NCI-H187 (cell line): ENCODE measurements at places on chromosomes 1 and 21.

DNA sequence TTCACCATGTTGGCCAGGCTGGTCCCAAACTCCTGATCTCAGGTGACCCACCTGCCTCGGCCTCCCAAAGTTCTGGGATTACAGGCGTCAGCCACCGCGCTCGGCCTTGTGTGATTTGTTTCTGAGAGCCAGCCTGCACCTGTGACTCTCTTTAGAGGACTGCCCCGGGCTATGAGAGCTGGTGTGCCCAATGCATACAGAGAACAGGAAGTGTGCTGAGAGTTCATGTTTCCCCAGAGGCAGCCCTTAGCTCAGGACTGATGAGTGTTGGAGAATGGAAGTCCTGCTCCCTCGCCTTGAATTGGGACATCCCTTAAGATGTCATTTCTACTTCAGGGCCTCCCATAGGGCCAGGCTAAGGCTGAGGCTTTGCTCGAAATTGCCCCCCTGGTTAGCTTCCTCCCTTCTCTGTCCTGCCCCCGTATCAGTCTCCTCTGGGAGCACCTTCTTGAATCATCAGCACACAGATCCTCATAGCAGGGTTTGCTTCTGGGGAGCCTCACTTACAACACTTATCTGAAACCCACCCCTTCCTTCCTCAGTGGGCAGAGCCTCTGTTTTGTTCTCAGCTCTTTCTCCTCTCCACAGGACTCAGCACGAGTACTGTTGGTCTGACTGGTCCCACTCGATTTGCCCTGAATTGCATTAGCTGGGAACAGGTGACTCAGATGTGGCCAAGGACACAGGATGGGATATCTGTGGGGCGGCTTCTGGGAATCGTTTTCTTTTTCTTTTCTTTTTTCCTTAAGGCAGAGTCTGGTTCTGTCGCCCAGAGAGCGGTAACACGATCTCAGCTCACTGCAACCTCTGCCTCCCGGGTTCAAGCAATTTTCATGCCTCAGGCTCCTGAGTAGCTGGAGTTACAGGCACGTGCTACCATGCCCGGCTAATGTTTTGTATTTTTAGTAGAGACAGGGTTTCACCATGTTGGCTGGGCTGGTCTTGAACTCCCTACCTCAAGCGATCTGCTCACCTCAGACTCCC is 80.1 kb downstream of the UBIAD1 start:
- no peak for DNase-seq

GRCh38 chr1:115951560-115951959 is 24.8 kb upstream of the SLC22A15 start:
- no peak for DNase-seq

- no peak for DNase-seq
Observed at GRCh38 chr1:151846062-151846568, 6.5 kb upstream of the C2CD4D start.

DNA sequence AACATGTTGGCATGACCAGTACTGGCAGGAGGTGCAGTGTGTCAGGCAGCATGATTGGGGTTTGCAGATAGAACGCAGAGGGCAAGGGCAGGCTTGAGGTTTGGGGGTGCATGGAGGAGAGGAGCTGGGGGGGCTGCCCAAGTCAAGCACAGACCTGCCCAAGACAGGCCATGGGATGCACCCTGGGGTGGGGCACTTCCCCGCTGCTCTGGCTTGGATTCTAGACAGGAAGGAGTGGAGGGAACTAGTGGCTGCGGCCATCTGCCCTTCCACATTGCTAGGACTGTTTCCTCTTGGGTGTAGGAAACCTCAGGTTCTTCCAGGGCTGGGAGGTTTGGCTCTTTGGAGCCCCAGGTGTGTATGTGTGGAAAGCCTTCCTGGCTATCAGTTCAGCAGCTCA is 3.0 kb downstream of the PDXK start:
- no peak for DNase-seq

- no peak for DNase-seq
Observed at GRCh38 chr1:58815686-58816071, 31.8 kb upstream of the JUN start.

GRCh38 chr1:227223171-227223806 is 95.0 kb downstream of the CDC42BPA start:
- DNase-seq: no peak

GRCh38 chr1:213942061-213942460 is 45.7 kb upstream of the PROX1 start:
- no peak for DNase-seq

GRCh38 chr1:171550050-171550449 is 64.7 kb downstream of the PRRC2C start:
- DNase-seq: no peak

- no peak for DNase-seq
Observed at GRCh38 chr1:160868141-160868540, 5.5 kb upstream of the CD244 start.

DNA sequence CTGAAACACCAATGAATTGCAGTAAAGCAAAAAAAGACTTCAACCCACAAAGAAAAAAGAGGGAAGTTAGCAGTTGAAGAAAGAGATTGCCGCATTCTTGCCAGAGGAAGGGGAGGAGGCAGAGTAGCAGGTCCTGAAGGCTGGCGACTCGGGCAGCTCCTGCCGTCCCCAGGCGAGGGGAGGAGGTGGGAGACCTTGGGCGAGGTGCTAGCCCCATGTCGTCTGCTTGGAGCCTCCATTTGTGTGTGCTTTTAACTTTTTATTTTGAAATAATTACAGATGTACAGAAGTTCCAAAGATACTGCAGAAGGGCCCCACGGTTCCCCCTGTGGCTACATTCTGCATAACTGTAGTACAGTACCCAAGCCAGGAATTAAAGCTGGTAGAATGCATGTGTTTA is 6.7 kb downstream of the TRPM2 start:
- no peak for DNase-seq

GRCh38 chr1:64960731-64961130 is 5.6 kb downstream of the JAK1 start:
- DNase-seq: no peak

GRCh38 chr1:66943361-66943969 is 18.7 kb downstream of the MIER1 start:
- DNase-seq: no peak

DNA sequence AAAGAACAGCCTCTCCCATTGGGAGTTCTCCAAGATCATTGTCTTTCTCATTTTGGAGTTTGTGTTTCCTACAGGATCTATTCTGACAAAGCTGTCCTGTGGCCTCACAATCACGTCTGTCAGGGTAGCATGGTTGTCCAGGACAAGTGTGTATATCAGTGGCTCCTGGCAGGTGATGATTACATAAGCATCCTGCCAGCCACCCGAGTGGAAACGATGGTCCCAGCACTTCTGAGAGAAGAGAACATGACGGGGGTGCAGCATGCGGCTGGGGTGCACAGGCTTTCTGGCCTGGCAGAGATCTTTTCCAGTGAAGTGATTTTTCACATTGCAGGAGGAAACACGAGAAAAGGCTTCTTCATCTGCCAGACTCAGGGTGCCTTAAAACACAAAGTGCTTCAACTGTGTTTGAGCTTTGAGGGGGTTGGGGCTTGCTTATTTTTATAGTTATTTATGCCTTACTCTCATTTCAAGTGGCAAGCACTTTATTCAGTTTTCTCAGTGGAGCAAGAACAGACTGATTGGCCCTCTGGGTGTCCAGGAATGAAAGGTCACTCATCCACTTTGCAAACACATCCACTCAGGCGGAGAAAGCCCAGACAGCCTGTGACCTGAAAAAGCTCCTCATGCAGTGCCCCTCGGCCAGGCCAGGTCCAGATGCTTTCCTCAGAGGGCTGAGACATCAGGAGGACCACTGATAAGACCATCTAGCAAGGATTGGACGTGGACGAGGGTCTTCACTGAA is 186.0 kb downstream of the DUSP10 start:
- no peak for DNase-seq

- DNase-seq: no peak
Observed at GRCh38 chr1:40653851-40654537, 11.5 kb downstream of the RIMS3 start.

DNA sequence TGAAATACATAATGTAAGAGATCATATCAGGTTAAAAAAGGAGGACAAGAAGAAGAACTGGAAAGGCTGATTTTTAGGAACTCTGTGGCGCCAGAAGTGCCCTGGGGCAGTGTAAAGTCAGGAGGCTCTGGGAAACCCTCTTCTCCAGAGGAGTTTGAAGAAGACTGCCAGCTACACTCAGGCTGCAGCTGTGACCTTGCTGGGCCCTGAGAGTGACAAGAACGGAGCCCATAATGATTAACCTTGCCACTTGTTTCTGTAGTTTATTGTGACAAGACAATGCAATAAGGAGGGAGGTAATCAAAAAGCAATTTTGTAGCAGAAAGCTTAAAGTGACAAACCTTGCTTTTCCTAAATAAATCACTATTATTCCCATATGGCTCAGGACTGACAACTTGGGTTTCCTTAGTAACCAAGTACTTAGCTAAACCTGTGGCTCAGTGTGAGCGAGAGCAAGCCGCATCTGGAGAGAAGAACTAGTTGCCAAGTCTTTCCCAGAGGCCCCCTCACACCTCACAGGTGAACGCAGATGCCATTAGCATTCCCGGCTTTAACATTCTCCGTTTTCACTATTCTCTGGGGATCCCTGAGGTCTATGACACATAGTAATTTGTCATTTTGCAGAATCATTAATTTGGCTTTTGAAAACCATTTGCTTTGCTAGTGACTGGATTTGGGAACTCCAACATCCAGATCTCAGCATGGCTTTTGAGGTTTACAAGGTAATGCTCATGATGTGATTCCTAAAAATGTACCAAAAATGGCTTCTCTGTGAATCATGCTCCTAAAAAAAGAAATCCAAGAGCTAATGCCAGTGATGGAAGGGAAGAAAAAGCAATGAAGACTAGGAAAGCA is 115.9 kb downstream of the OMA1 start:
- DNase-seq: no peak

- DNase-seq: no peak
Observed at GRCh38 chr1:215599418-215600074, 32.4 kb downstream of the KCTD3 start.

- DNase-seq: no peak
Observed at GRCh38 chr1:206445911-206446356, 24.3 kb upstream of the IKBKE start.

GRCh38 chr21:40438616-40439015 is 408.3 kb downstream of the DSCAM start:
- DNase-seq: no peak

DNA sequence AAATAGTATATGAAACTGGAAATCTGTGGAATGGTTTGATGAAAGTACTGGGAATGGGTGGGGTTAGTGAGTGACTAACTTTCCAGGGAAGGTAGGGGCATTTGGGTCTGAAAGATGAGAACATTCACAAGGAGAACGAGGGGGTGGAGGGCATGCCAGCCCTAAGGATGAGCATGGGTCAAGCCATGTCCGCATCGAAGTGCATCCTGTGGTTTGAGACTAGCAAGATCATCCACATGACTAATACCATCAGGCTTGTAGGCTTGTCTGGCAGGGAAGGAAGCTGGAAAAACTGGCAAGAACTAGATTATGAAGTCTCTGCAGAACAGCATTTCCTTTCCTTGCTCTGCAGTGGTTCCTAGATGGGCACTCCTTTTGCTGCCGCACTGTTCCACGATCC is 70.4 kb upstream of the UBE2U start:
- no peak for DNase-seq

- DNase-seq: no peak
Observed at GRCh38 chr1:161068306-161069234, 1.1 kb downstream of the ARHGAP30 start.
